ENCODE measurements at places on chromosomes 16 and 17.

GRCh38 chr17:57114085-57114673, 29.1 kb downstream of the AKAP1 start:
- DNase-seq = no peak

- no peak for DNase-seq
These were observed 83.6 kb downstream of the C16orf78 start for GRCh38 chr16:49457196-49457595.

GRCh38 chr17:46894476-46895151, 28.3 kb upstream of the GOSR2 start:
- no peak for DNase-seq

DNA sequence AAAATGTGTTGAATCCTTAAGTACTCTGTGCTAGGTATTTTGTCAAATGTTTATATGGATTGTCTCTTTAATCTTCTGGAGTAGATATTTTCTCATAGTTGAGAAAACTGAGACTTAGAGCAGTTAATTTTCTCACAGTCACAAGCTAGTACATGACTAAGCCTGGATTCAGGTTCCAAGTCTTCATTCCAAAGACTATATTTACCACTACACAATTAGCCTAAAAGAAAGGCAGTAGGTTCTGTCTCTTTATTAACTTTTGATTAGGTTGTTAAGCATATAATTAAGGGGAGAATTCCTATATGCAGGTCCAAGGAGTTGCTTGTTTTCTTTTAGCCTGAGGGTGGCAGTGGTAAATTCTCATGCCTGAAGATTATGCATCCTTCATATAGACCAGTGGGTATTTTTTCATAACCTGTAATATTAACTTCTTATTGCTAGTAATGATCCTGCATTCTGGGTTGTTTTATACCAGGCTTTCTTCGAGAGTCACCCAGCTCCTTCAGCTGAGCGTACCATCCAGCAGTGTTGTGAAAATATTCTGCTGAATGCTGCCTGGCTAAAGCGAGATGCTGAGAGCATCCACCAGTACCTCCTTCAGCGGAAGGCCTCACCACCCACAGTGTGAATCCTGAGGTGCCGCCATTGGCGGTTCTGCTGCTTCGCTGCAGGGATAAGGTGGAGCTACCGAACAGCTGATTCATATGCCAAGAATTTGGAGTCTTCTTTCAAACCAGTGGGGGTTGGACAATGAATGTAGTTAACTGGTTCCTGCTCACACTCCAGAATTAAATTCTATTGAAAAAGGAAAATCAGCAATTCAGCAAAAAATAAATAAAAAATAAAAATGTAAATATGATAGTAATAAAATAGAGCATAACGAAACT, 28.2 kb upstream of the KPNB1 start:
- no peak for DNase-seq

- no peak for DNase-seq
These were observed 3.9 kb downstream of the NLRC3 start for GRCh38 chr16:3573146-3573815.

- no peak for DNase-seq
These were observed 115.2 kb downstream of the RBFOX3 start for GRCh38 chr17:79495665-79496064.

DNA sequence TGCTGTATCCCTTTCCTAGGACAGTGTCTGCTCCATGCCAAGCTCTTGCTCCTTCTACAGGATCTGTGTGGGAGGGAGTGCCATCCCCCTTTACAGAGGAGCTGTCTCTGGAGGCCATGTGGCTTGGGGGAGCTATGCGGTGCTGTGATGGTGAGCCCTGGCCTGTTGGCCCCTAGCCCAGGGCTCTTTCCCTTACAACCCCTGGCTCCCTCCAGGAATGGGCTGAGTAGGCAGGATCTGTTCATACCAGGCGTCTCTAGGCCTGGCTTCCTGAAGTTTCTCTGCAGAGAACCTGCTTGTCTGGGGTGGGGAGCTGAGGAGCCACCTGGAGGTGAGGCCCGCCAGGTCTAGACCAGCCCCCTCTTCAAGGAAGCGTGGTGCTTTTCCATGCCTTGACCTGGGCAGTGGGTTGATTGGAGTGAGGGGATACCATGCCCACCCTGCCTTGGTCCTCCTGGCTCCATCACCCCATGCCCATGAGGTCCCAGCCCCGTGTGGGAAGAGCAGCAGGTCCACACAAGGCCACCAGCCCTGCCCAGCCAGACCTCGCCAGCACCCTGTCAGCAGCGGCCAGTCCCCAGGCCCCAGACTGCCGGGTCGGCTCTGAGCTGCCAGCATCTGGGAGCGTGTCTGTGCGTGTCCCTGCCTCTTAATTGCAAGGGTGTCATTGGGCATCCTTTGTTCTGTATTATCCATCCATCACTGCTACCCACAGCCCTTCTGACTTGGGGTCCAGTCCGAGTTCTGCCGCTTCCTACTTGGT, 14.7 kb downstream of the LLGL2 start:
- DNase-seq = no peak

GRCh38 chr17:8255499-8255898, 6.4 kb downstream of the PFAS start:
- no peak for DNase-seq

DNA sequence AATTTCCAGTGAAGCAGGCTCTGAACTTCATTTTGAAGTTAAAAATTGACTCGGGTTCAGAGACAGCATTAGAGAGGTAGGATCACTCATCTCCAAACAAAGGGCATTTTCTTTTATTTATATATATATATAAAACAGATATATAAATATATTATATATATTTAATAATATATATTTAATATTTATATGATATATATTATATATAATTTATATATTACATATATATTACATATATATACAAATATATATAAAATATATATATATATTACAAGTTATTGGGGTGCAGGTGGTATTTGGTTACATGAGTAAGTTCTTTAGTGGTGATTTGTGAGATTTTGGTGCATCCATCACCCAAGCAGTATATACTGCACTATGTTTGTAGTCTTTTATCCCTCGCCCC, 320.8 kb downstream of the MAP2K6 start:
- DNase-seq = no peak

DNA sequence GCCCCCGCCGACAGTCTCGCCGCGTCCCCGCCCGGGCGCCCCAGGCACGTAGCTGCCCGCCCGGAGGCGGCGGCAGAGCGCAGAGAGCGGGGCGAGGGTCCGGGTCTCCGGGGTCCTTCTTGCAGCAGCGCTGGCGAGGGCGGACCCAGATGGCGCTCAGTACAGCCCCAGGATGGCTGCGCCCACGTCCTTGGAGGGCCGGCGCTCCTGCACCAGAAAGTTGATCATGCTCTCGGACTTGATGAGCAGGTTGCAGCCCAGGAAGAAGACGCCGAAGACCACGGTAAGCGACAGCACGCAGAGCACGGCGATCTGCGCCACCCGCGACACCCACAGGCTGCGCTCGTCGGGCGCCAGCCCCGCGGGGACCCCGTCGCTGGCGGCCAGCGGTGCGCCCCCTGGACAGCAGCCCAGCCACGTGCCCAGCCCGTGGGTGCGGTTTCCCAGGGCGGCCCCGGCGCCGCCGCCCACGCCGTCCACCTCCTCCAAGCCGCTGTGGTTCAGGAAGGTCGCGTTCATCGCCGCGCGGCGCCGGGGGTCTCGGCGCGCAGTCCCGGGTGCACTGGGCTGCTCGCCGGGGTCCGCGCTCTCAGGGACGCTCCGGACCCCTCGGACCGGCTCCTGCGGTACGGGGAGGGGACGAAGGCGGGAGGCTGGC, 435 bp downstream of the RPRML start:
- no peak for DNase-seq

GRCh38 chr16:22023505-22023904, 15.6 kb downstream of the MOSMO start:
- no peak for DNase-seq

GRCh38 chr16:7716660-7717550, 384.3 kb downstream of the RBFOX1 start:
- no peak for DNase-seq

DNA sequence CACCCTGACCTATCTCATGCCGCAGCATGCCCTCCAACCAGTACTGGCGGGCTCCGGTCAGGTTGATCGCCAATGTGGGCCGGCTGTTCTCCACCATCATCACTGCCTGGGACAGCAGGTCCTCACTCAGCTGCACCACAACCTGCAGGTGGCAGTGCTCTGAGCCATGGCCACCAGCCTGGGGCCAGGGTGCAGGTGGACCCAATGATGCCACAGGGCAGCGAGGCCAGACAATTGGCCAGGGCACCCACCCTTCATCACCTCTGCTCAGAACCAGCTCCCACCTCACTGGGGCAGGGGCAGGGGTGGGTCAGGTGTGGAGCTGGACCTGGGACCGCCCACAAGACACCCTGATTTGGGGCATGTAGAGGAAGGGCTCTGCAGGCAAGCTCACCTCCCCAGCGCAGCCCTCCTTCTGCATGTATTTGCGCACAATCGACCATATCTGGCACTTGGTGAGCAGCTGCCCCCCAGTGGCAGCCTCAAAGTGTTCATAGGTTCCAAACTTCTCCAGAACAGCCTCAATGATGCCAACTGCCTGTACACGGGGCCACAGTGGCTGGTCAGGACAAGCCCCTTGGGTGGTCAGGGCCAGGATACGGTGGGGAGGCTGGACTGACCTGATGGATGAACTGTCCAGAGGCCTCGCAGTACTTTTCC, 4.2 kb downstream of the MATCAP1 start:
- no peak for DNase-seq

DNA sequence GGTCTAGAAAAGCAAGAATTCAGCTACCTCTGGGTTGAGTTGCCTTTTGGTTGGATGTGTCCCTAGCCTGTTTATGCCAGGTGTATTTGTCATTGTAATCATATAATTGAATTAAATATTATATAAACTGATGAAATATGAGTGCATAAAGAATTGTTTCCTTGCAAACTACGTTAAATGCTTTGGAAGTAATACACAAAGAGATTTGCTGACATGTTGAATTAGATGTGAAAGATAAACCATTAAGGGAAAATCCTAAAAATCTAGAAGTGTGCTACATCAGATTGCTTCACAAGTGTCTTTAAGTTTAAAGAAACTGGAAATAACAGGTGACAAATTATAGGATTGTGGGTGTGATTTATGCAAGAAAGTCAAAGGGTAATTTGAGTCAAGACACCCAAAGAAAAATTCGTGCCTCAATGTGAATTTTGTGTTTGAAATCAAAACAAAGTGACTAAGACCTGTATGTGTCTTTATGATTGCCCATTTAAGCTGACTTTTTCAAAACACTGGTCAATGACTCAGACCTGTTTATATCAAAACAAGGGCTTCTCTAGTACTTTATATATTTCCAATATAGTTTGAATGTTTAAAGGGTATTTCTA, 5.1 kb upstream of the PYY start:
- no peak for DNase-seq

- DNase-seq = no peak
These were observed 3.2 kb upstream of the HAP1 start for GRCh38 chr17:41737680-41738023.

GRCh38 chr16:10003486-10003885, 178.7 kb downstream of the GRIN2A start:
- no peak for DNase-seq

GRCh38 chr17:74803388-74803930, 27.3 kb upstream of the NAT9 start:
- no peak for DNase-seq

GRCh38 chr17:43354371-43354770, 44.4 kb upstream of the ARL4D start:
- no peak for DNase-seq

DNA sequence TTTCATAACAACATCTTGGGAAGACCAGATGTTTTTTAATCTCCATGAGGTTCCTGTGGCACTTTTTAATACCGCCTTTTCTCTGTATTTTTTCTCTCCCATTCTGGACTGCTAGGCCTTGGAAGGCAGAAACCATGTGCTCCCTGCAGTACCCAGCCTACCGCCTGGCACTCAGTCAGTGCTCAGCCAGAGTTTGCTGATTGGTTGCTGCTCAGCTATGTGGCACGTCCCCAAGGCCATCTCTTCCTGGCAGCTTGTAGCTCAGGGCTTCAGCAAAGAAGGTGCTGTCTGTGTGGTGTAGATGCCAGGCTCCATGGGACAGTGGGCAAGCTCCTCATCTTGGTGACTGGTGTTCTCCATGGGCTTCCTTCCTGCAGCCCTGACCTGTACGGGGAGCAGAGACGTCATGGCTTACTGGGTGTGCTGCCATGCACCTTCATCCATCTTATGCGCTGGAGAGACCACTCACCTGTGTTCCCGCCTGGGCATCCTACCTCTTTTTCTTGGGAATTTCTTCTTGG, 86.7 kb downstream of the CLEC16A start:
- DNase-seq = no peak

GRCh38 chr16:75541236-75541635, 5.3 kb upstream of the CHST5 start:
- no peak for DNase-seq

- no peak for DNase-seq
These were observed 30.3 kb upstream of the RPH3AL start for GRCh38 chr17:382644-383533.

DNA sequence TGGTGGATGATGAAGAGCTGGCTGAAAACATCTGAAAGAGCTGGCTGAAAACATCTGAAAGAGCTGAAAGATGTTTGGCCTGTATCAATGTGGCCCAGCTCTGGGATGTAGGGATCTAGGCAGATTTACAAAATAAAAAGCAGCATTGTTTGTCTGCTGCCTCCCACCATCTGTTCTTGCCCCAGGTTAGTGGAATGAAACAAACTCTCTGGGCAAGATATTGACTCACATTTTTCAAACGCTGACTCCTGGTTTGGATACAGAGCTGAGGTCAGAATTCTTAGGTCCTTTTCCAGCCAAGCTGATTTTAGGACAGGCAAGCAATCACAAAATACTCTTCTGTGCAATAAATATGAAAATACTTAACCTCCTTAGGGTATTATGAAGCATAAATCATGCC, 139.0 kb downstream of the STX8 start:
- no peak for DNase-seq

GRCh38 chr16:57643910-57644309, 15.5 kb downstream of the ADGRG1 start:
- no peak for DNase-seq

GRCh38 chr16:27237219-27238015, 31.2 kb downstream of the NSMCE1 start:
- DNase-seq = no peak

- DNase-seq = no peak
These were observed 267.2 kb upstream of the FOXF1 start for GRCh38 chr16:86243123-86243473.

GRCh38 chr17:19487024-19487600, 46.5 kb upstream of the SLC47A1 start:
- DNase-seq = no peak

- no peak for DNase-seq
These were observed 10.6 kb downstream of the FBXO39 start for GRCh38 chr17:6786618-6787017.

GRCh38 chr17:39820541-39820940, 43.6 kb downstream of the IKZF3 start:
- DNase-seq = no peak

DNA sequence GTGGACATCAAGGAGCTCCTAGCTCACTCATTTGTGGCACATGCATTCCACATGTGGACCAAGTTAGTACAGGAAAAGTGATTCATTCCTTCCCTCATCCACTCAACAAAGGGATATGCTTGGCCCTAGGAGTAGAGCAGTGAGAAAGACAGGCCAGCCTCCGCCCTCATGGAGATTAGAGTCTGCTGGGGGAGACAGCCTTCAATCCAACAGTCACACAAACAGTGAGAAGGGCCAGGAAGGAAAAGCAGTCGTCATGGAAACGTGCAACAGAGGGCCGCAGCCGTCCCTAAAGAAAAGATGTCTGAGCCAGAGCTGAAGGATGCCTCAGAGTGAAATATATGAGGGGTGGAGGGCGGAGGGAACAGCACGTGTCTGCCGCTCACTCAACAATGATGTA, 109.9 kb downstream of the VPS53 start:
- no peak for DNase-seq
